ENCODE measurements at places on chromosomes 3 and 15. TPM values are rescaled to one million over a fixed set of nuclear protein-coding genes. Genes with fewer than 3 reads are reported as not detected.

DNA sequence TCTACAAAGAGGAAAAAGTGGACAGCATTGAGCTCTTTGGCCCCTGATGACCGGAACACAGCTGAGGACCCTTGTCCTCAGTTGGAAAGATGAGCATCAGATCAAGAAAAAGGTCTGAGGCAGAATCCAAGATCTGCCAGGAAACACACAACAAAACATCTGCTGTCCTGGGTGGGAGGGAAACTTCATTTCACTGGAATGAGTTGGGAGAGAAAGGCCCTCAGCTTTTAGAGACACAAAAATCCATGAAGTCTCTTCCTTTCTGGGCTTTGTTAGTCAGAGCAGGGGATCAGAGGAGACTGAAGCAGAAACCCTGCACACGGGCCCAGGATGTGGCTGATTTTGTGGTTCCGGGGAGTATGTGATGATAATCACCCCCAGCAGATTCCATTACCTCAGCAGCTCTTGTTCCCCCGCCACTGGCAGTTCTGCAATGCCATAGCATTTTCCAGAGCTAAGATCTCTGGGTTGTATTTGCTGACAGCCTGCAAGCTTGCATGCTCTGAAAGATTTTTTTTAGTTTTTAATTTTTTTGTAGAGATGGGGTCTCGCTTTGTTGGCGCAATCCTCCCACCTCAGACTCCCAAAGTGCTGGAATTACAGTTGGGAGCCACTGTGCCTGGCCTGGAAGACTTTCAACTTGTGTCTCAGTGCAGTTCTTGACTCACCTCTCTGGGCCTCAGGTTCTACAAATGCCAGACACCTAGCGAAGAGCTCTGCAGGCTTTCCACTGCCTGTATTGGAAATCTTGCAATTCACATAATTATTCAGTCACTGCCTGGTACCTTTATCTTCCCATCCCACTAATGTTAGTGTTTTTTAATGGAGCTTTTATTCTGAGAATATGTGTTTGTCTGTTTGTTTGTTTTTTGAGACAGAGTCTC, 5.8 kb upstream of the TATDN2 start:
- H3K36me3 ChIP-seq: peaks cover 7% of the 10 kb centered on the region
- H3K4me1 ChIP-seq: peaks cover 4% of the 10 kb centered on the region
- H3K27me3 ChIP-seq: no peaks in the 10 kb centered on the region

DNA sequence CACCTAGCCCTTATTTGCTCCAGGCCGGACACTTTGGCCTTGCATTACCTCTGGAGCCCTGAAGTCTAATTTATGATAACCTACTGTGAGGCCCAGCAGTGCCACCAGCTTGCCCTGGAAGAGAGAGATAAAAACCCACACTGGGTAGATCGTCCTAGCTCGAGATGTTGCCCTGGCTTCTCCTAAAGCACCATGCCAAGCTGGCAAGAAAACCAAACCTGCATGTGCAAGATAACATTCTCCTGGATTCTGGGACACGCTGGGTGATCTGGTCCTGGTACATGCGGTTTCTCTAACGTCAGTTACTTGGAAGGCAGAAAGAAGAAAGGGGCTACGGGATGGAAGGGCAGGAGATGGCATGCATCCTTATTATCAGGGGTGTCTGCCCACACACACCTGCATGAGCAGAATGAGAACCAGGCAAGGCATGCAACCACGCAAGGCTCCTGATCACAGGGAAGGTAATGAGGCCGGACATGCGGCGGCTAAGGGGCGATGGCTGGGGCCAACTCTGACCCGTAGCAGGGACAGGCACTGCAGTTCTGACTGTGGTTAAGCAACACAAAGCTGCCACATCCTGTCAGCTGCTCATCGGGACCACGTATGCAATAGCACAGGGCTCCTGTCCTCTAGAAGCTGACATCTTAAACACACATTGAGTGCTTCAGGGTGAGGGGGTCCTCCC, 73.0 kb downstream of the OXNAD1 start:
- DNase-seq: peak; percentile 90
- H3K27ac ChIP-seq: peak overlapping the region; percentile 36
- H3K4me1 ChIP-seq: peaks cover 31% of the 10 kb centered on the region
- no peaks in the 10 kb centered on the region for H3K27me3 ChIP-seq
- peaks cover 38% of the 10 kb centered on the region for H3K36me3 ChIP-seq
- no peak overlapping the region for H3K4me3 ChIP-seq

The MESP2 gene
- polyA plus RNA-seq: not detected

The PODXL2 gene
- 0.87 TPM for polyA plus RNA-seq

The ALG1L2 gene
- polyA plus RNA-seq: not detected

GRCh38 chr3:5644773-5645670, 457.5 kb downstream of the EDEM1 start:
- no peaks in the 10 kb centered on the region for H3K27me3 ChIP-seq
- no peak for DNase-seq
- H3K4me1 ChIP-seq: no peaks in the 10 kb centered on the region
- H3K36me3 ChIP-seq: no peaks in the 10 kb centered on the region
- H3K4me3 ChIP-seq: no peak overlapping the region

GRCh38 chr3:10281951-10282350, 10.8 kb downstream of the GHRL start:
- no peak overlapping the region for H3K4me3 ChIP-seq
- DNase-seq: no peak
- peaks cover 70% of the 10 kb centered on the region for H3K36me3 ChIP-seq
- H3K27ac ChIP-seq: no peak overlapping the region
- peaks cover 5% of the 10 kb centered on the region for H3K4me1 ChIP-seq
- H3K27me3 ChIP-seq: no peaks in the 10 kb centered on the region

- no peak within 1 kb of the TSS for H3K4me3 ChIP-seq
- no peaks in the 10 kb centered on the region for H3K36me3 ChIP-seq
- H3K4me1 ChIP-seq: no peaks in the 10 kb centered on the region
- H3K27me3 ChIP-seq: no peaks in the 10 kb centered on the region
- no peak for DNase-seq
Observed at GRCh38 chr3:190387578-190388213, at the start of gene CLDN16. CLDN16 (plus strand) TSS chr3:190388163; CDS start chr3:190388330, 167 bp downstream.

The PLSCR2 gene
- not detected for polyA plus RNA-seq

DNA sequence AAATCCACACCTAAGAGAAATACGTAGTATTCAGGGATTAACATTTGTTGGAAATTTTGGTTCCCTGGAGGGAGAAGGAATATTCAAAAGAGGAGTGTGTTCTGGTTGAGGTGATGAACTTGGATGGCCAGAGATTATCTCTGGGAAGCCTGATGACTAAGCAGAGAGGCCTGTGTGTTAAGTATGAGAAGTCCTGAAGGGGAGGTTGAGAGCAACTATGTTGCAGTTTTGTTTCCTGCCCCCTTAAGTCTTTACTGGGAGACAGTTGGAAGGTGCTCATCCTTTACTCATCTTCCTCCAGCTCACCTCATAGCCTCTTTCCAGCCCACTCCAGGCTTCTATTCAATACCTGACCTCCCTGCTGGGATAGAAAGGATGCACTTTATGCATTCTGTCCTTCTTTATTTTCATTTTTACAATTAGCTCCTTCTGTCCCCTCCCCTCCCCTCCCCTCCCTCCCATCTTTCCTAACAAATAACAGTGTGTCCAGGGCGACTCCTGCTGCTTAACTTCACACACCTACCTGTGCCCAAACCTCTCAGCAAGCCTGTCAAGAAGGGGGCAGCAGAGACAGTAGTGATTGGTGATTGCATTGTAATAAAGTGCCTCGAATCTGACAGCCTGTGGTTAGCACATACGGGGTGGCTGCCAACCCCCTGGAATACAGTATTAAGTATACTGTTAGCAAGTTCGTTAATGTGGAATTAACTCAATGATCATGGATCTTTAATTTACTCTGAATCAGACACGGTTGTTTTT, 11.9 kb downstream of the RAP2B start:
- H3K27me3 ChIP-seq: no peaks in the 10 kb centered on the region
- no peak for DNase-seq
- H3K27ac ChIP-seq: no peak overlapping the region
- H3K4me1 ChIP-seq: no peaks in the 10 kb centered on the region
- H3K36me3 ChIP-seq: peaks cover 5% of the 10 kb centered on the region

DNA sequence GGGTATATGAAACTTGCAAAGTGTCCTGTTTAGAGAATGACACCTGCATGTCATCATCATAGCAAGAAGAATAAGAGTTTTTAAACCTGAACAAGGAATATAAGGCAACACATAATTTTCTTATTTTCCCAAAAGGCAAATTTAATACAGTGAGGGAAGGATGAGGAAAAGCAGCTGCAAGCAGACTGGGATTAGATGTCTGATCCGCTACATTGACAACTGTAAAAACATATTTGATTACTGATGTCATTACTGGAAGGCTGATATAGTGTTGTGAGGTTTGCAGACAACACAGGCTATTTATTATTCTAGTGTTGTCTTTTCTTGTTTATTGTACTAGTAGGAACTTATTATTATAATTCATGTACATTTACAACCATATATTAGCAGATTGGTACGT, 528.7 kb downstream of the ZIC1 start:
- H3K27me3 ChIP-seq: no peaks in the 10 kb centered on the region
- H3K4me1 ChIP-seq: no peaks in the 10 kb centered on the region
- no peak overlapping the region for H3K4me3 ChIP-seq
- no peaks in the 10 kb centered on the region for H3K36me3 ChIP-seq

The TLR9 gene
- 3.8 TPM for polyA plus RNA-seq

DNA sequence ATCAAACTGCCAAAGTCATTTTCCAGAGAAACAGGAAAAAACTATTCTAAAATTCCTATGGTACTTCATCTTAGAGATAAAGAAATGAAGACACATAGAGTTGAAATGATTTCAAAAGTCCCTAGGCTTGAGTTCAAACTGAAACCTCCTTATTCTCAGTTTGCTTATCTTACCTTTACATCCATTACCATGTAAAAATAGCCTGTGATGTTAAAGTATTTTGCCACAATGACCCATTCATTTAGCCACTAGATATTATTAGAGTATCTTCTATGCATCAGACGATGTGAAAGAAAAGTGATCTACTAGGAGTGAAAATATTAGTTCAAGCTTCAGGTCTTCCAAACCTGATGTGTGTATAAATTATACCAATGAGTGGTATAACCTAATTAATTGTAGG, 55.1 kb upstream of the TTC14 start:
- H3K4me3 ChIP-seq: no peak overlapping the region
- H3K4me1 ChIP-seq: no peaks in the 10 kb centered on the region
- H3K27ac ChIP-seq: no peak overlapping the region
- no peaks in the 10 kb centered on the region for H3K27me3 ChIP-seq
- H3K36me3 ChIP-seq: no peaks in the 10 kb centered on the region

The MRPL47 gene
- 42.3 TPM for polyA plus RNA-seq

The NFKBIZ gene
- polyA plus RNA-seq: 12.1 TPM

The CPA3 gene
- not detected for polyA plus RNA-seq

DNA sequence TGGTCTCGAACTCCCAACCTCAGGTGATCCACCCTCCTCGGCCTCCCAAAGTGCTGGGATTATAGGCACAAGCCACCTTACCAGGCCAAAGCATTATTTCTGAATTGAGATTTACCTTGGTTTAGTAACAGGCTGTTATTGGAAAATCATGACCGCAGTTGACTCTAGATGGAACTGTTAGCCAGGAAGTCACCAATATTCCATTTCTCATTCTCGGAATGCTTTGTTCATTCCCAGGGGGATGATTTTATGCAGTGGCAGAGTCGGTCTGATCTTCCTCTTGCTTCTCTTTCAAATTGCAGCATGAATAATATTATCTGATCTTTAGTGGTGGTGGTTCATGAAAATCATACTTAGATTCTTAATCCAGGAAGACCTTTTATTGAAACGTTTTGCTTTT, 195.5 kb upstream of the MBNL1 start:
- no peak overlapping the region for H3K27ac ChIP-seq
- no peaks in the 10 kb centered on the region for H3K27me3 ChIP-seq
- no peak overlapping the region for H3K4me3 ChIP-seq
- H3K4me1 ChIP-seq: no peaks in the 10 kb centered on the region
- no peaks in the 10 kb centered on the region for H3K36me3 ChIP-seq

- peak overlapping the region; percentile 40 for H3K27ac ChIP-seq
- H3K4me3 ChIP-seq: no peak overlapping the region
- no peak for DNase-seq
- peaks cover 40% of the 10 kb centered on the region for H3K4me1 ChIP-seq
Observed at GRCh38 chr3:132435224-132435910, 18.1 kb downstream of the DNAJC13 start.

GRCh38 chr15:81288040-81288439, 35.9 kb downstream of the STARD5 start:
- H3K4me3 ChIP-seq: no peak overlapping the region
- no peaks in the 10 kb centered on the region for H3K27me3 ChIP-seq
- H3K27ac ChIP-seq: peak overlapping the region; percentile 88
- H3K4me1 ChIP-seq: peaks cover 59% of the 10 kb centered on the region
- no peak for DNase-seq

DNA sequence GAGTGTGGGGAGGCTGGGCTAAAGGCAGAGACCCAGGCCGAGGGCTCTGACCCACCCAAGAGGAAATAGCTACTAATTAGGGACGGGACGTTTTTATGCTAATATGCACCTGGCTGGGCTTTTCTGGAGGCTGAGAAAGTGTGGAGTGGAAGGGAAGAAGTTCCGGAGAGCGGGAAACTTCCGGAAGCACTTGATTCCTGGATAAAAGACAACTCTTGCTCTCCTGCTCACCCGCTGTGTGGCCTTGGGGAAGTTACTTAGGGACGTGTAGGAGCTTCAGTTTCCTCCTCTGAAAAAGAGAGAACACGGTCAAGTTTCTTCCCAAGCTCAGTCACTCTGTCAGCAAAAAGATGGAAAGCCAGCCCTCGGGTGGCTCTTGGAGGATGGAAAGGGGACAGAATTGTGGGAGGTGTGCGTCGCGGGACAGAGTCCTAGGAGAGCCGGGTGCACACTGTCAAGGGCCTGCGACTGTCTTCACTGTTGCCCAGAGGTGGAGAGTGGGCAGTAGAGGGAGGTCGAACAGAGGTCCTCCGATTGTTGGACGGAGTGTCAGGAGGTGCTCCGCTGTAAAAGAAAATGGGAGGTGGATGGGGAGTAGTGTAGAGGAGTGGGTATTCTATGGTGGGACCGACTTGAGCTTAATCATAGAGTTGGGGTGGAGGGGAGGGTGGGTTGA, 43.2 kb downstream of the EPHB3 start:
- H3K27me3 ChIP-seq: peaks cover 52% of the 10 kb centered on the region
- no peak overlapping the region for H3K27ac ChIP-seq
- DNase-seq: no peak
- peak overlapping the region; percentile 27 for H3K4me3 ChIP-seq
- peaks cover 53% of the 10 kb centered on the region for H3K4me1 ChIP-seq
- H3K36me3 ChIP-seq: no peaks in the 10 kb centered on the region

The COLQ gene
- polyA plus RNA-seq: 3.2 TPM

The MYH15 gene
- 0.02 TPM for polyA plus RNA-seq

Measured in spleen (tissue), 13 donors.